T-helper 17 cell (primary cell): ENCODE measurements at places on chromosomes 4 and X. TPM values are rescaled to one million over a fixed set of nuclear protein-coding genes. Genes with fewer than 3 reads are reported as not detected.

The RIPPLY1 gene
- not detected for total RNA-seq

The SMIM43 gene
- not detected for total RNA-seq

The PGK1 gene
- total RNA-seq: 256 TPM

The MTMR8 gene
- 8.1 TPM for total RNA-seq

The NUDT11 gene
- total RNA-seq: 0.44 TPM

The GAK gene
- total RNA-seq: 192 TPM

The RNF175 gene
- total RNA-seq: not detected

The SYN1 gene
- 0.52 TPM for total RNA-seq

The PLS3 gene
- 1.0 TPM for total RNA-seq

GRCh38 chr4:87916626-87917025 lies 58.9 kb upstream of the SPP1 start:
- DNase-seq: no peak

DNA sequence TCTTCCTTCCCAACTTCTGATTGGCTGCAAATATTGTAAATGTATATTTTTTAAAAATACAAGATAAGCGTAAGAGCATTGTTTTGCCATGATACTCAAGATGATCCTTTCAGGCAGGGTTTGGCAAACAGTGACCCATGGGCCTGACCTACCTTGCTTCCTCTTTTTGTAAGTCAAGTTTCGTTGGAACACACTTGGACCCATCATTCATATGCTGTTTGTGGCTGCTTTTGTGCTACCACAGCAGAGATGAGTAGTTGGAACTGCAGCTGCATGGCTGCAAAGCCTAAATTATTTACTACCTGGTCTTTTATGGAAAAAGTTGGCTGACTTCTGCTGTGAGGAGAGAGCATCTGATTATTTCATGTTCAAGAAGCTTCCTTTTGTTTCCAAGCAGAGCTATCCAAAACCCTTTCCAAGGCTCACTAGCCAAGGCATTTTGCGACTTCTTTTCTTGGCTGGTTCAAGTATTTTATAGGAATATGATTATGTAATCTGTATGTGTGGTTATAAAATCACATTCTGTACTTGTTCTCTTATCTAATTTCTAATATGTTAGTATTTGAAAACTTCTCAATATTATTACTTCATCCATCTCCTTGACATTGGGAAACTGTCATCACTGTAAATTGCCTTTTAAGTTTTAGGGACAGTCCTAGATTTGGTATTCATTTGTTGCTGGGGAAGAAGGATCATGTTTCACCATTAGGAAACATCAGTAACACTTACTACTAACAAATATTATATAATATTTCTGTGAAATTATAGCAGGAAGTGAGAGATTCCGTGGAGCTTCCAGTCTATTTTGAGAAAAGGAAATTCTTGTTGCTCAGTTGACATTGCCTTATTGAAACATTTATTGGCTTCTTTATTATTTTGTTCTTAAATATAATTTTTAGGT lies 109.2 kb downstream of the ARHGAP10 start:
- DNase-seq: no peak

GRCh38 chrX:46165411-46165810 lies 379.8 kb downstream of the ZNF674 start:
- no peak for DNase-seq

- DNase-seq: no peak
Measured at GRCh38 chrX:3576886-3577501, 136.5 kb downstream of the PRKX start.

- no peak for DNase-seq
Measured at GRCh38 chrX:53374222-53374820, 48.1 kb downstream of the SMC1A start.

DNA sequence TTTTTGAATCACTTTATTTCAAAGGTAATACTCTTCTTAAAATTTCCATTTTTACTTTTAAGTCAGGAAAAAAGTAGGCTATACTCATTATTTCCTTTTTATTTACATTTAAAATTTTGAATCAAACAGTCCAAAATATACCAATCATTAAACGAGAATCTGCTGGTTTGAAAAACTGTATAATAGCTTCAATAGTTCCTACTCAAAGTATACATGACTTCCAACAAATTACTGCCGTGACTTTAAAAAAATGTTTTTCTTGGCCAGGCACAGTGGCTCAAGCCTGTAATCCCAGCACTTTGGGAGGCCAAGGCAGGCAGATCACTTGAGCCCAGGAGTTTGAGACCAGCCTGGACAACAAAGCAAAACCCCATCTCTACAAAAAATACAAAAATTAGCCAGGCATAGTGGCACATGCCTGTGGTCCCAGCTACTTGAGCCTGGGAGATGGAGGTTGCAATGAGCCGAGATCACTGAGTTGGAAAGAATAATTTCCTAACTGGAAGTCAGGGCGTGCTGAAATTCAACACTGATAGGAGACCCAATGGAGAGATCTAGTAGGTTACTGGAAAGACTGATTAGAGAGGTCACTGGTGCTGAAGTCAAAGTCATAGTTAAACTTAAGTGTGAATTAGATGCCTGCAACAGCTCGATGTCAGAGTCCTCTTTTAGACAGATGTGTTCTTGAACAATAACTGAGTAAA lies 9.0 kb downstream of the KLHL8 start:
- no peak for DNase-seq

DNA sequence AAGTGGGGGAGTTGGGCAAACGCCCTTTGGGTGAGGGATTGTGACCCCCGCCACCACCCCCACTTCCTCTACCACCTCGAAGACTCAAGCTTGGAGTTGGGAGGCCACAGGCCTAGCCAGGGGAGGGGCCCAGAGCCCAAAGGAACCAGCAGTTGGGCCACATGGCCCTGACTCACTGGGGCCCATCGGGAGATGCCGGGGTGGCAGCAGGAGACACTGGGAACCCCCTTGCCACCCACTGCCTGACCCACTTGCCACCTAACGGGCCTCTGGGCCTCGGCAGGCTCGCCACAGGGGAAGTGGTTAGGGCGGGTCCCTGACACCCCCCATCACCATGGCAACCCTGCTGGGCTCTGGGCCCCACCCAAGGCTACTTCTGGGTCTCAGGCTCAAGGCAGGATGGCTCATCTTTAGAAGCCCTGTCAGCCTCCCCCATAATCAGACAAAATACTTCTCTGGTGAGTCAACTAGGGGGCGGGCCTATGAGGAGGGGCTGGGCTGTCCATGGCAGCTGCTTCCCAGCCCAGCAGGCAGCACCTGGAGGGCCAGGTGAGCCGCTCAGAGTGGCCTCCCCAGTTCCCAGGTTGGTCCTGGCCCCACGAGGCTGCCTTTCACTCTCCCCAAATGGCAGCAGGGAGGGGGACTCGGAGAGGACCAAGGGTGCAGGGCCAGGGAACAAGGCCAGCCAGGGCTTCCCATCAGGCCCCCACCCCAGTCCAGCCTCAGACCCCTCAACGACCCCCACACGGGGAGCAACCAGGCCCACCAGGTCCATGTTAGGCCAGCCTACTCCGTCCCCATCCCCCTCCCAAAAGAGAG lies 5.6 kb downstream of the FLNA start:
- peak; percentile 80 for DNase-seq

- no peak for DNase-seq
Measured at GRCh38 chrX:38839944-38840343, 38.7 kb downstream of the MID1IP1 start.

- no peak for DNase-seq
Measured at GRCh38 chr4:68654946-68655721, 15.3 kb downstream of the UGT2B15 start.

DNA sequence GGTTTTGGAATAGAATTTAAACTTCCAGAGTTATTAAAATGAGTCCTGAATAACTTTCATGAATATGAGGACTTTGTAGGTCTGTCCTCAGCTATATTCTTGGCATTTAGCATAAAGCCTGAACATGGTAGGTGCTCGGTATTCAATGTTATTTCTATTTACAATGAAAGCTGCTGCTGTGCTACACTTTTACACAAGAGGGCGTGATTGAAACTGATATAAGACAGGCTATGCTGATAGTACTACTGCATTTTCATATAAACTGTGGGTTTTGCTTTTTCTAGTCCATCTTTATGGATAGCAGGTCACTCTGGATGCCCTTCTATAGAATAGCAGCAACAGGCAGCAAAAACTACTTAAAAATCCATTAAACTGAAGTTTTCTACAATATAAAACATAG lies 12.3 kb upstream of the GNPDA2 start:
- no peak for DNase-seq

GRCh38 chr4:178293601-178294000 lies 851.4 kb upstream of the AGA start:
- DNase-seq: no peak

DNA sequence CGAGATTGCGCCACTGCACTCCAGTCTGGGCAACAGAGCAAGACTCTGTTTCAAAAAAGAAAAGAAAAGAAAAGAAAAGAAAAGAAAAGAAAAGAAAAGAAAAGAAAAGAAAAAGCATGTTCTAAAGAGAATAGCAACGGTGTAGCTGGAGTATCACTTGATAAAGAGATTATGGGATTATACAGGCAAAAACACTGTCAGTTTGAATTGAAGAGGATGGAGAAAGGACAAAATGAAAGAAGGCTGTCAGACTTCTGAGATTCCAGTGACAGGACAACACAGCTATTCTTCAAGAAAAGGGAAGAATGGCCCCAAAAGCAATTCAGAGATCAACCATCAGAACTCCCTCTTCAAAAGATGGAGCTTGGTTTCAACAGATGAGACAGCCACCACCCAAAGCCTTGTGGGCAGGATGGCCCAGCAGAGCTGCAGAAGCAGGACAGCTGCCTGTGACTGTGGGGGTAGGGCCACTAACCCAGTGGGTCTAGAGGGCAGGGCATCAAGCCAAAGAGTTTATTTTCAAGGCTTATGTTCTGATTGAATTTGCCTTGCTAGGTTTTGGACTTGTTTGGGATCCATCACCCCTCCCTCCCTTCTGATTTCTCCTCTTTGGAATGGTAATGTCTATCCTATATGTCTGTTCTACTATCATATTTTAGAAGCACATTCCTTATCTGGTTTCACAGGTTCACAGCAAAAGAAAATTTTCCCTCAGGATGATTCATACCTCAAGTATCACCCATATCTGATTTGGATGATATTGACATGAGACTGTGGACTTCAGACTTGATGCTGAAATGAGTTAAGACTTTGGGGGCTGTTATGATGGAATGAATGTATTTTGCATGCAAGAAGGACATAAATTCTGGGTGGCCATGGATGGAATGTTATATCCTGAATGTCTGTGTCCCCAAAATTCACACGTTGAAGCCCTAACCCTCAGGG lies 17.5 kb downstream of the RFC1 start:
- no peak for DNase-seq

GRCh38 chrX:53163436-53163835 lies 61.6 kb downstream of the KDM5C start:
- DNase-seq: no peak

DNA sequence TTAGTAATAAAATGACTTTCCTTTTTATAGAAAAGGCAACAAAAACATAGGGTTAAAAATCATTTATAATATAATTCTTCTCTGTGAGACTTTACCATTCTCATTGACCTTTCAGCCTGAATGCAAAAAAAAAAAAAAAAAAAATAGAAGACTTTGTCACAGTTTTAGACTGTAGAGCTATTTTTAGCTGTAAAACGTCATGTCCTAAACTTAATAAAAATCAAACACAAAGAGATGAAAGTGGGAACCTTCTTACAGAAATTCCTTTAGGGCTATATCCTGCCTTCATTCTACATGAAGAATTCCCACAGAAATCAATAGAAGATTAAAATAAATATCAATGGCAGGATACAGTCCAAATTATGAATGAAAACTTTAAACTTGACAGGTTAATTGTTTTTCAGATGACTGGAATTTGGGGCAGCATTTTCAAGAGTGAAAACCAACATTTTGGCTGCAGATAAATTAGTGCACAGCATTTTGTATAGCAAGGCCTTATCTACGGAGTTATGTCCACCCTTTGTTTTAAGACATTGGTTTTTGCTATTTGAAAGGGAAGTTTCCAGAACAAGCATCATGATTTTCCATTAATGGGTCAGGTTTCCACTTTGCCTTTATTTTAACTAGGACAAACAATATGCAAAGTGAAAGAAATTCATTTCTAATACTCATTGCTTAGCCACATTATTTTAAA lies 219.5 kb downstream of the SPCS3 start:
- DNase-seq: no peak

DNA sequence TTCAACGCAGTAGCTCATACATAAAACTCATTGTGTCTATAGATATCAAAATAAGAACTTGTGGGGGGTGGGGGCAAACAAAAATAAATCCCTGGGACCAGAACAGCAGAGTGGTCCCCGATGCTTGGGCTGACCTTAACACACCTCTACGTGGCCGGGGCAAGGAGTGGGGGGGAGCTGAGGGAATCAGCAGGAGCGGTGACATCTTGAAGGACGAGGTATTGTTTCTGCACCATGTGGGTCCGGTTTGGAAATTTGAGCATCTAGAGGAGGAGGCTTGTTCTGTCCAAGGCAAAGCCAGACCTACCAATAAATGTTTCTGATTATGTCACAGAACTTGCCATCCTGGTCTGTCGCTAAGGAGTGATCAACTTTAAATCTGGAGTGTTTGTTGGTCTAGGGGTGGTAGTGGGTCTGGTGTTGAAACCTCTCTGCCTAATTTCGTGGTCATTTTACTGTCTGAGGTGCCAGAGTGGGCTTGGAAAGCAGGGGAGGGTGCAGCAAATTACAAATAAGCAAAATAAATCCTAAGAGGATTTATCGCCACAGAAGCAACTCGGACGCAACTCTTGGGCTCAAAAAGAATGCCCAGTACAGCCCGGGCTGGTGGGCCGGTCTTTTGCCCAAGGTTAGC lies 774 bp upstream of the RAPGEF2 start:
- no peak for DNase-seq

DNA sequence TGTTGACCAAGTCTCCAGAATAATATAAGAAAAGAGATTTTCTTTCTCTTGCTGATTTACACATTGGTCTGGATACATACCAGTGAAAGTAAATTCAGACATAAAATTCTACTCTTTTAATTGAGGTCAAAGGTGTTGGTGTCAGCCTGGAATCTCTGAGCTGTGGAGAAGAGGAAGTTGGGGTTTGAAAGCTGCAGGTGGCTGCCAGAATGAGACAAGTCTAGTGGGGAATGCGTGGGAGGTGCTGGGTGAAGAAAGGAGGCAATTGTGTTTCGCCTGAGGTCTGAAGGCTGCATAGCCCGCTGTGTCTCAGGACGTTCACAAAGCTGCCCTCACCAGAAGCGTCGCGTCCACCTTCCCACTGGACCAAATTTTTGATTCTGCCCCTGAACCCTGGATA lies 31.2 kb downstream of the PHEX start:
- no peak for DNase-seq

DNA sequence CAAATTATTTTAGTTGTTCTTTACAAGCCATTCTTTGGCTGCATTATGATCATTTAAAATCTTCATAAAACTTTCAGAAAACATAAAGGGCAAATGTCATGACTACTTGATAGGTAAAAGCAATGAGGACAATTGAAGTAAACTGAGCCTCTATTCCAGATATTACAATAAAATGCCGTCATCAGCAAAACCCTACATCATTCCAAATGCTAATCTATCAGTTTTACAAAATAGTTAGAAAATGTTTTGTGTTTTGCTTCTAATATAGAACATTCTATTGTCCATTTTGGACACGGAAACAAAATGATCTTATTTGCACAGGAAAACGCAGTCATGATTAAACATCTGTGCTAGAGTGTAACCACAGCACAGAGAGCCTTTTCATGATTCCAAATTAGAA lies 1330.6 kb upstream of the ADGRL3 start:
- no peak for DNase-seq

- no peak for DNase-seq
Measured at GRCh38 chr4:61995717-61996340, 795.7 kb downstream of the ADGRL3 start.

- DNase-seq: no peak
Measured at GRCh38 chr4:76867880-76868655, 29.9 kb downstream of the SOWAHB start.

GRCh38 chr4:98386-98785 lies 25.9 kb upstream of the ZNF718 start:
- DNase-seq: no peak
